ENCODE measurements at places on chromosomes 2 and 18.

DNA sequence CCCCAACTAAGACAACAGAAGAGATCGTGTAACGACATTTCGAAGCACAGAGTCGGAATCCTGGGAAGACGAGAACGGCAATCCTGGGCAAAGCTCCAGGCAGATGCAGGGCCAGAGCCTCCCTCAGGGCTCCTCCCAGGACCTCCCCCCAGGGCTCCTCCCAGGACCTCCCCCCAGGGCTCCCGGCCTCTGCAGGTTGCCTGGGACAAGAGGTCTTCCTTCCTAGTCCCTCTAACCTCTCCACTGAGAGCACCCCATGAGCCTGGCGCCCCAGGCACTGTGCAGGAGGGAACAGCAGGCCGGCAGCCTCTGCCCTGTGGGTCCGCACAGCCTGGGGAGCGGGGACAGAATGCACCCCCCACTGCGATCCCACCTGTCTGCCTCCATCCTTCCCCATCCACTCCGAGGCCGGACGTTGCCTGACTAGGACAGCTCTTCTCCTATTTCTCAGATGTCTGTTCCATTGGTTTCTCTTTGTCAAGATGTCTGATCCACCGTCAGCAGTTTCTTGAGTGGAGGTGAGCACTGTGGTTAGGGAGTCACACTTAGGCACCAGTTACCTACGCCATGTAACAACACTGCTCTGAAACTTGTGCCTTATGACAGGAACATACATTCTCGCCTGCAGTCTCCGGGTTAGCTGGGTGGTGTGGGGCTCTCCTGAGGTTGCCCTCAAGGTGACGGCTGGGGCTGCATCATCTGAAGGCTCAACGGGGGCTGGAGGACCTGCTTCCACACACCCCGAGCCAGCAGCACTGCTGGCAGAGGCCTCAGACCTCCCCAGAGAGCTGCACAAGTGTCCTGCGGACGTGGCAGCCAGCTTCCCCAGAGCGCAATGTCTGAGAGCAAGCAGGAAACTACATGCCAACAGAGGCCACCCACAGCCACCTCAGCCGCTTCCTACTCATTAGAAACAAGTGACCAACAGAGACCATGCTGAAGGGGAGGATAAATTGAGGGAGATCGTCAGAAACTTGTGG is 28.9 kb downstream of the ADI1 start:
- no peak for DNase-seq

GRCh38 chr2:149808556-149808955 is 221.0 kb upstream of the MMADHC start:
- no peak for DNase-seq

DNA sequence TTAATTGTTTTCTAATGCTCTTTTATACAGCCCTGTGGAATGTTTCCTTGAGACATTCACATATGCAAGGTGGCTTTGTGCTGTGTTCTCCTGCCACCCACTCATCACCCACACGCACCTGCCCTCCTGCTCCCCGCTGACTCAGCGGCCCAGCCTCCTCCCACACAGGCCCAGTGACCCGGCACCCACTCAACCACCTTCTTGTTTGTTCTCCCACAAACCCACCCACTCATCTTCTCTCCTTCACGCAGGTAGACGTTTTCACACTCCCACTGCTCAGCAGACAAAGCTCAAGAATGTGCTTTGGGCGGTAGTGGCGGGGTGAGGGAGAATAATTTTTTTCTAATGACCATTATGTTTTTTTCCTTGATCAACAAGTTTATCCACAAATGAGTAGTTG is 28.6 kb upstream of the NEMP2 start:
- DNase-seq: peak; percentile 46

GRCh38 chr2:64562148-64562784 is 38.1 kb downstream of the AFTPH start:
- no peak for DNase-seq

DNA sequence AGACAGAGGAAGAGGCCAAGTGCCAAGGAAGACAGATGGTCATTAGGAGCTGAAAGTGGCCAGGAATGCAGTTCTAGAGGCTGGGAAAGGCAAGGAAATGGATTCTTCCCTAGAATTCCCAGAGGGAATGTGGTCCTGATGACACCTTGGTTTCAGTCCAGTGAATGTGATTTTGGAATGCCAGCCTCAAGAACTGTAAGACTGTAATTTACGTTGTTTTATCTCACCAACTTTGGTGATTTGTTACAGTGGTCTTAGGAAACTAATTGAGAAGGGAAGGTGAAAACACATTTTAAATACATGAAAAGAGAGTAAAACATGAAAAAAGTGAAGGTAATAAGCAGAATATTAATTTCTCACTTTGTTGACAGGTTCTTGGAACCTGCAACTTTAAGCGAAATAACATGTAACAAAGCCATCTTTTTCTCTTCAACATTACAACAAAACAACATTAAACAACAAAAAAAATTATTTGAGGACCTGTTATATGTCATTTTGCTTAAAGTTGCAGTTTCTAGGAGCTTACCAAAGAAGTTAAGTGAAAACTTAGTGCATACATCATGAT is 370.2 kb downstream of the METTL4 start:
- no peak for DNase-seq

GRCh38 chr2:108611021-108611420 is 76.8 kb downstream of the LIMS1 start:
- DNase-seq: no peak

GRCh38 chr2:105518897-105519296 is 120.0 kb upstream of the FHL2 start:
- no peak for DNase-seq

- no peak for DNase-seq
Observed at GRCh38 chr2:207321514-207321913, 155.8 kb upstream of the KLF7 start.

GRCh38 chr2:147100406-147101035 is 744.3 kb upstream of the ACVR2A start:
- no peak for DNase-seq

DNA sequence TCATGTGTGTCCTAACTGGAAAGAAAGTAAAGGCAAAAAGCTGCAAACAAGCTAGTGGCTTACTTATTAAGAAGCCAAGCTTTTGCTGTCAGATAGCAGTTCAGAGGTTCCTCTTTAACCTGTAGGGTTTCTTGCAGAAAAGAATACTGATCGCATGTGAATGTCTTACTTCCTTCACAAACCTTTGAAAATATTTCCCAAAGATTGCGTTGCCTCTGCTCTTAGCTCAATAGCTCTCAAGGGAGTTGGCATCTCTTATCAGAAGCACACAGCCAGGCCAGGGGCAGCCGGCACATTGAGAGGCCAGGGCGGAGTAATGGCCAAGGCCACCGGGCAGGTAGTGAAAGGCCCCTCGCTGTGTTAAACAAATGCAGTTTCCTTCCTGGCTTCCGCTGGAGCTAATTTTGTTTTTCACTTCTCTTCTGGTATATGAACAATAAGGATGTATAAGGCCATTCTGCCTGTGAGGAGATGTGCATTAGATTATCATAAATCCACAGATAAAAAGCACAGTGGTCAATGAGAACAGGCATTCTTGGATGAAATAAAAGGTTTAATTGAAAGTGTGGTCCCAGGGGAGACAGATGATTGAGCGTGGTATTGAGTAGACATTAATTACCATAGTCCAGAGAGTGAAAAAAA is 542.4 kb upstream of the NRP2 start:
- no peak for DNase-seq

Measured in stimulated activated CD4-positive, alpha-beta T cell treated with anti-CD3 and anti-CD28 coated beads, Interleukin-4, amount 100 ng/mL, for 24 hours (primary cell).